ENCODE measurements at places on chromosomes 6 and 20. TPM values are rescaled to one million over a fixed set of nuclear protein-coding genes. Genes with fewer than 3 reads are reported as not detected.

- no peak for DNase-seq
Observed at GRCh38 chr6:150765067-150765764, 100.3 kb upstream of the MTHFD1L start.

GRCh38 chr6:111603685-111604084 is 2.0 kb downstream of the TRAF3IP2 start:
- DNase-seq: no peak

MPC1 gene
- 11.8 TPM for total RNA-seq

APMAP gene
- 132 TPM for total RNA-seq

GRCh38 chr6:48101290-48101689 is 9.7 kb downstream of the PTCHD4 start:
- no peak for DNase-seq

DNA sequence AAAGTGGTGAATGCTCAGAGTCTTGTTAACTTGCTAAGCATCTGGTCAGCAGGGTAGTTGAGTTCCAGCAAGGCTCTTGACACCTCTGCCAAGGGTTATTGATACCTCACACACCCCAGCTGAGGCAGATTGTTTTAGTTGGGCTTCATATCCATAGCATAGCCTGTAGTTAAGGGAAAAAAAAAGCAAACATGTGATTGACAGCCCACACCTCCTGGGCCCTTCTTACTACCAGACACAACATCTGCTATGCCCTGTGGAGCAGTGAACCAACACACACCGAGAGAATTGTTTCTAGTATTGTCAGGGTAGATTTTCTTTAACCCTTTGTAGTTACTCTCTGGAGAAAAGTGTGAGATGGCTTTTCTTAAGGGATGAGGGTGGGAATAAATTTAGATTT is 697.0 kb upstream of the POU3F2 start:
- DNase-seq: no peak

GPX5 gene
- total RNA-seq: not detected

- DNase-seq: no peak
Observed at GRCh38 chr6:143014764-143015163, 45.9 kb upstream of the AIG1 start.

KHDC1 gene
- 0.16 TPM for total RNA-seq

DNA sequence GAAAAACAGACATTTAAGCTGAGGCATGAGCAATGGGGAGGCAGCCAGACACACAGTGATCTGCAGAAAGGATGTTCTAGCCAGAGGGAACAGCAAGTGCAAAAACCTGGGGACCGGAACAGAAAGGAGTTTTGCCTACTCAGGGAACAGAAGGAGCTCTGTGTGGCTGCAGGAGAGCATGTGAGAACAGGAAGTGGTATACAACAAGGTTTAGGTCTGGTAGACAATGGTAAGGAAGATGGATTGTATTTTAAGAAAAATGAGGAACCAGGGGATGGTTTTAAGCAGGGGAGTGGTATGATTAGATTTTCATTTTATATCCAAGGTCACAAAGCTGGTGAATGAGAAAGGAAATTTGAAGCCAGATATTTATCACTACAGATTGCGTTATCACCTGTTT is 157.5 kb downstream of the UNC5CL start:
- no peak for DNase-seq

- peak; percentile 80 for DNase-seq
Observed at GRCh38 chr6:3997177-3997770, 81.7 kb downstream of the FAM217A start.

SLC35B2 gene
- 60.8 TPM for total RNA-seq

DNA sequence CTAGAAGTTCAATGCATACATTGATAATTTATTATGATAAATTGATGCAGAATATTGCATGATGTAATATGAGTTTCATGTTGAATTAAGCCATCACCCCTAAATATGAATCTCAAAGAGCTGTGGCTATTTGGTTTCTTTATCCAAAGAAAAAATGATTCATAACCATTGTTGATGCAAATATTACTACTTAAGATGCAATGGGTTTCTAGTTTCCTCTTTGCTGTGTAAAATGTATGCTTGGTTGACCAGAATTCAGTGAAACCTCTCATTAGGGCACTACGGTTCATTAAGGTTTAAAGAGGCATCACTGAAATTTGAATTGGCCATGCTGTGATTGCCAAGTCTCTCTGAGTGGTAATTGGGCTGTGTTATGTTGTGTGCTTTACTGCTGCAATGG is 492.5 kb upstream of the FLRT3 start:
- DNase-seq: no peak

DNA sequence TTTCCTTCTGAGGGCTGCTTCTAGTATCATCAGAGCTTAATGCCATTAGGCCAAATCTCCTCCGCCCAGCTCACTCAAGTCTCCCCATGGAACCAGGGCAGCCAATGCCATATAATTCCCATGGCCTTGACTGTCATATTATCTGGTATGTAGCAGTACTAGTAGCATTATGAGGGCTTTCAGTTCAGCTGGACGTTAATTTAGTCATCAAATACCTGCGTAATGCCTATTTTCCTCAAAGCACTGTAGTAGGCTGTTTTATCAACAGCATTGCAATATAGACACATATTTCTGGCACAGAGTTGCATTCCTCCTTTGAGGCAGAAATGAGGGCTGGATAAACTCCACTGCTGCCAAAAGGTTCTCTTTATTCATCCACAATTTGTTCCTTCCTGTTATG is 1.7 kb downstream of the KCTD20 start:
- peak; percentile 98 for DNase-seq

DNA sequence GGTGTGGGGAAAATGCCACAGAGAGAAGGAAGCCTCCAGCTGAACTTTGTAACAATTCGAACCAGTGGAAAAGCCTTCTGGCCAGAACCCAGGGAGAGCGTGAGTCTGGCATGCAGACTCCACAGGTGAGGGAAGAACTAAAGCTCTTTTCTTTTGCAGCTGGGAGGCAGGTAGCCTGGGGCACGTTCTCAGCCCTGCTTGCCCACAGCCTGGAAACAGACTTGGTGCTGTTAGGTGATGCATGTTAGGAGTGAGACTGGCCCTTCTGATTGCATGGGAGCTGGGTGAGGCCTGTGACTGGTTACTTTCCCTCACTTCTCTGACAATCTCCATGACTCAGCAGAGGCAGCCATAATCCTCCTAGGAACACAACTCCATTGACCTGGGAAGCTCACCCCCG is 34.2 kb downstream of the PROKR2 start:
- no peak for DNase-seq

PLCB1 gene
- 46.5 TPM for total RNA-seq

DNA sequence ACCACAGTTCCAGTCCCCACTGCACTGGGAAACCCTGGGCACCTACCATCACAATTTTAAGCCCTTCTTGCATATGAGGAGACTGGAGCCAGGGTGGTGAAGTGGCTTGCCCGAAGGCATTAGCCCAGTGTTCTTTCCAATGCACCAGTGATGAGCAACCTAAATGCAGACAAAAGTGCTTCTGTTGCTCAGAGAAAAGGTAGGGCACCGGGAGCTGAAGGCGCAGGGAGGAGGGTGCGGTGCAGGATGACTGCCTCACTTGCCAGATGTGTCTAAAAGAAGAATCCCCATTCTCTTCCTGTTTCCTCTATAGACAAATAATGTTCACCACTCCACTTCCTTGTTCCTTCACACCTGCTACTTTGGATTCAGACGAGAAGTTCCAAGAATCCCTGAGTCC is 86.5 kb downstream of the QRSL1 start:
- no peak for DNase-seq

DNA sequence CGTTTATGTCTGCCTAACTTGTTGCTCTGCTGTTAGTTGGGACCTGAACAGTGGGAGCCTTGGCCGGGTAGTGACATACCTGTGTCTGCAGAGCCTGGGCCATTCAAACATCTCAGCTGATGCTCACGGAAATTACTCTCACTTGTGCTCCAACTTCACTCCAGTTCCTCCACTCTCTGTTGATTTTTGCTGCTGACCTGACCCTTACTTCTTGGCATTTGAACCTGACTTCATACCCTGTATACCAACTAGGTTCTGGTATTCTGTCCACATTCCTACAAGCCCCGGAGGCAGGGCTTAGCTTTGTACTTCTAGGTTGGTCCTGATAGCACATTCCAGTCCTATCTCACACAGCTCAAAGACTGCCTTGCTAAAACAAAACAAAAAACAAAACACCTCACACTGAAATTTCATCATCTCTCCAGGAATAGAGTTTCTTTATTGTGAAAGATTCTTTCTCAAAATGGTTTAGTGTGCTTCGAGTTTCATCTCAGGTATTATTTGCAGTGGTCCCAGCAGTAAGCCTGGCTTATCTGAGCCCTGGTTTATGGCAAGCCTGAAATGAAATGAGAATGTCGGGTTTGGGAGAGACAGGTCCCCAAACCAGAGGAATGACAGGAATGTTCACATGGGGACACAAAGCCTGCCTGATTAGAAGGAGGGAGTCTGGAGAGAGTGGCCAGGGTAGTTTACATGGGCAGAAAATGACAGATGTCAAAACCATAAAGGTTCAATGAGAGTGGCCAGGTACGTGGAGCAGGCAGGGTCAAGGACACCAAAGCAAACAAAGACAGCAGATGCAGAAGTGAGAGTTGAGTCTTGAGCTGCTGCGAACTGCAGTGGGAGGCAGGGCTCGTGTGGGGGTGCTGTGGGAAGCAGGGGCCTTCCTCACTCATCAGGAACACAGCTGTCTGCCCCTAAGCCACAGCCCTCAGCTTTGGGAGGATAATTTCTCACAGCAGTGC is 174.2 kb upstream of the HDAC2 start:
- no peak for DNase-seq

DNA sequence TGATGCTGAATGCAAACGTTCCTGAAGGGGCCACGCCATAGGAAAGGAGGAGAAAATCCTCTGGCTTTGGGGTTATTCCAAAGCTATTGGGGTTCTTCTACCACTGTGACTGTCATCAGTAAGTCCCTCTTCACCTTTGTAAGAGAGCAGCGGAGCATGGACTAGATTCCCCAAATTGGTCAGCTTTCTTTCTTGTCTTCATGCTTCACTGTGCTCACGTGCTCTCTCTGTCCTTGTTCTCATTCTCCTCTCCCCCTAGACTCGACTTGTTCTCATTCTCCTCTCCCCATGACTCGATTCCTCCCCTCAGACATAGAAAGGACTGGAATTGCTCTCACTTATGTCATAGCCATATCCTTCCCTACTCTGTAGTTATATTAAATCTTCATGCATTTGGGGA is 54.8 kb upstream of the ADGRG6 start:
- DNase-seq: no peak

MOCS1 gene
- total RNA-seq: 8.4 TPM

GRCh38 chr6:36920546-36920945 is 34.0 kb upstream of the PI16 start:
- peak; percentile 84 for DNase-seq

- DNase-seq: no peak
Observed at GRCh38 chr20:24147961-24148360, 159.4 kb upstream of the GGTLC1 start.

DNA sequence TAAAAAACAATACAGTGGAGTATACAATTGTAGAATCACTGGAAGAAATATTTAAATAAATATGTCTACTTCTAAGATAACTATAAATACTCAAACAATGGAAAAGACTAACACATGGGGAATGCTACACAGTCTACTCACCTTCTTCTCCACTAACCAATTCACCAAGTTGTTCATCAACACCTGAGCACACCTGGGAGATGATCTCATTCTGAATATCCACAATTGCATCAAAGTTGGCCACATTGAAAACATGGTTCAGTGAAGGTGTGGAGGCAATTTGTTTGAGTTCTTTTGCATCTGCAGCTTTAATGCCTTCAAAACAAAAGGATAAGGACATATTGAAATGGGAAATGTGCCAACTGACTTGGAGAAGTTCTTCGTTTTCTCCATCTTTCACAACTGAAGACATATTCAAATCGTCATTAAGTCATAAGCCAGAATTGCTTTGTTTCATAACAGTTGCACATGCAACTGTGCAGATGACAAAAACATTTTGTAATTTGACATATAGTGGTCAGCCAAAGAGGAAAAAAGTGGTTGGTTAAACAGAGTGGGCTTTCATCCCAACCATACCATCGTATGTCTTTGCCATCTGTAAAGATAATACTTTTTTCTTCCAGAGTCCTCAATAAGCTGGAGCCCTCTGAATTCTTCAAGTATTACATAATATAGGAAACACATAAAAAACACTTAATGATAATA is 17.5 kb downstream of the COL12A1 start:
- DNase-seq: no peak

HRH3 gene
- not detected for total RNA-seq

IFT52 gene
- 55.8 TPM for total RNA-seq

DNA sequence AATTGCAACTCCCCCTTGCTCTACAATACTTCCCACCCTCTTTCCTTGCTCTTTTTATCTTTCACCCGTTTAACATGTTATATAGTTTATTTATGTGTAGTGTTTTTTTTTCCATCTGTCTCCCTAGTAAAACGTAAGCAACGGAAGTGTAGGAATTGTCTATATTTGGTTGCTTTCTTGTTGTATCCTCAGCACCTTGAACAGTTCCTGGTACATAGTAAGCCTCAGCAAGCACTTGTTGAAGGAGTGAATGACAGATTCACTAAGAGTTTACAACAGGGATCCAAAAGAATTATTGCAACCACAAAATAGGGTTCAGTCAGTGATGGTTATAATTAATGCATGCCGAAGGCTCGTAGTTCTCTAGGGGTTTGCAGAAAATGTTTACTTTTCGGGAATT is 242.7 kb downstream of the SAMD5 start:
- no peak for DNase-seq

RIPOR3 gene
- total RNA-seq: 1.6 TPM

- DNase-seq: no peak
Observed at GRCh38 chr6:39049575-39050283, 1.1 kb downstream of the GLP1R start.

- DNase-seq: no peak
Observed at GRCh38 chr20:18611492-18611891, 23.6 kb downstream of the DTD1 start.

DNA sequence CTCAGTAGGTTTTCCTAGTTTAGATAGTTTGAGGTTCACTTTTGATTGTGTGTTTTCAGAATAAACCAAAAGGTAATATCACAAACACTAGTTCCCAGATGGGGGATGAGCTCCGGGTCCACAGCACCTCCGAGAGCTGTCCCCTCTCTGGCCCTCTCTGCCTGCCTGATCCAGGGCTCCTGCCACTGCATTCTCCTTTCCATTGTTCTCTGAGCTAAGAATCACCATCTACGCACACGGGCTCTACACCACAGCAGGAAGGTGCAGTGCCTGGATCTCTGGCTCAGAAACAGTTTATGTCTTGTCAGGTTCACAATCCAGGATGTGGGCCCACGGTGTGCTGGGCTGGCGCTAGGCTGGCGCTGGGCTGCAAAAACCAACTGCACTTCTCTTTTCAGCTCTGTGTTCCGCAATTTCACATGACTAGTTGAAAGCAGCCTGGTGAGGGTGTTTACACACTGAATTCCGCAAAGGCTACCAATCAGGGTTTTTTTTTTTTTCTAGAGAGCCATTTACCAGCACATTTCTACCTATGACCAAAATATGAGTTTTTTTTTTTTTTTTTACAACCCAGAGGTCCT is 167.5 kb downstream of the SOD2 start:
- no peak for DNase-seq
